ENCODE measurements at places on chromosomes 13 and 19.

GRCh38 chr13:82688400-82688994 lies 1193.8 kb downstream of the SLITRK1 start:
- DNase-seq: no peak

DNA sequence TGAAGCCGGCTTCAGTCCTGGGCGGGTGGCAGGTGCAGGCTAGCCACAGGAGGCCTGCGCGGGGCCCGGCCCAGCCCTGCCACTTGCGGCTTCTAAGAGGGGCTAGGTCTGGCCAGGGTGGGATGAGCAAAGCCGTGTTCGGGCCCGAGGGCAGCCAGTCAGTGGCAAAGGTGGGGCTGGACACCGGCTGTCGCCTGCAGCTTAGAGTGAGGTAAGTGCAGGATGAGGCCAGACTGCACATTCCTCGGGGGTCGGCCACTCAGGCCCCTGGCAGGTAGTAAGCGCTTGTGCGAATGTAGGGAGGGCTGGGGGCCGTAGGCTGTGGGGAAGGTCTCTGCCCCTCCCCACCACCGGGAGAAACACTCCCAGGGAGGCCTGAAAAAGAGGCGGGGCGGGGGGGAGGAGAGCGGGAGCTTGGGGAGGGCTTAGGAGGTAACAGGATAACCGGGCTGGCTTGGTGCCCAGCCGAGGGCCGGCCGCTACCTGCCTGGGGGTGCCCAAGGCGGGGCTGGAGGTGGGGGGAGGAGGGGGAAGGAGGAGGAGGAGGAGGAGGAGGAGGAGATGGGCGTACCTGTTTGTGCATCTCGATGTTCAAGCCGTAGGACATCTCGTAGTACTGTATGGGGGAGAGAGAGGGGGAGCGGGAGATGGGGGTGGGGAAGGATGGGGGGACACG lies 6.4 kb downstream of the TLE5 start:
- DNase-seq: no peak

GRCh38 chr13:52344108-52344507 lies 61.9 kb downstream of the THSD1 start:
- no peak for DNase-seq

DNA sequence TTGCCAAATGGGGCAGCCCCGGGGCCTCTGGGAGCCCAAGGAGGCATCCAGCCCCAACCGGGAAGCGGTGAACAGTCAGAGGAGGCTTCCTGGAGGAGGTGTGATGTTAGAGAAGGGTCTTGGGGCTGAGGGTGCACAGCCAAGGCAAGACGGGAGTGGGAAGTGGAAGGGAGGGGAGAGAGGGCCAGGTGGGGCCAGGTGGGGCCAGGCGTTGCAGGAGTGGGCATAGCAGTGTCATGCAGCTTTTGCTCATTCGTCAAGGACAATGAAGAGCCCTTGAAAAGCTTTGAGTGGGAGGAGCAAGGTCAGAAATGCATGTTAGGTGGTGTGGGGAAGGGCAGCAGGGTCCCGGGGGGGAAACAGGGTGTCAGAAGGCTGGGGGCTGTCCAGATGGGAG lies 1.8 kb downstream of the FBN3 start:
- DNase-seq: no peak

GRCh38 chr13:71770710-71771109 lies 96.3 kb downstream of the DACH1 start:
- DNase-seq: no peak

DNA sequence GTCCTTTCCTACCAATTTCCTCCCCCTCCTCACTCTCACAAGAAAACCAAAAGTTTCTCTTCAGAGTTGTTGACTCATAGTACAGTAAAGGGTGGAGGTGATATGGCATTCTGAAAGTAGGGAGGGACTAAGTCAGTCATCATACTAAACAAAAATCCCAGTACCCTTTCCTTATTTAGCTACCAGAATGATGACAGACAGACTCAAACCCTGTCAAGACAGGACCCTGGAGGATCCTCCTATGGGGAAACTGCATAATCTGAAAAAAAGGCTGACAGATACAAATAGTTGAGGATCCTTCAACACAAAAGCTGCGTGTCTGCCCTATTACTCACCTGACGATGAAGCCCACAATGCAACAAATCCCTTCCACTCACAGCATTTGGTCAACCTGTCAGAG lies 55.5 kb downstream of the CYSLTR2 start:
- no peak for DNase-seq

DNA sequence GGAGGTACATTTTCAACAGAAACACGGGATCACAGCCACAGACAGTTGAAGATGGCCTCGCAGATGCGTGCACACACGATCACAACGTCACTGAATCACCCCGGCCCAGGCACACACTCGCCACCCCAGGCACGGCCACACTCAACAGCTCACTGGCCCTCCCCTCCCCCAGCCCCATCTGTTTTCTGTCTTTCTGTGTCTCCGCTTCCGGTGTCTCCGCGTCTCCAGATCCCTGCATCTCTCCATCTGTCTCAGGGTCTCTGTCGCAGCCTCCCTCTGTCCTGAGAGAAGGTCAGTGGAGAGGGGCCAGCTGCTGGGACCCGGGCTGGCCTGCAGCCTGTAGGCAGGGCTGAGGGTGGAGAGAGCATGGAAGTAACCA lies 3.8 kb upstream of the ATP1A3 start:
- DNase-seq: no peak

GRCh38 chr19:53381376-53381775 lies 13.6 kb upstream of the ZNF765 start:
- DNase-seq: no peak

DNA sequence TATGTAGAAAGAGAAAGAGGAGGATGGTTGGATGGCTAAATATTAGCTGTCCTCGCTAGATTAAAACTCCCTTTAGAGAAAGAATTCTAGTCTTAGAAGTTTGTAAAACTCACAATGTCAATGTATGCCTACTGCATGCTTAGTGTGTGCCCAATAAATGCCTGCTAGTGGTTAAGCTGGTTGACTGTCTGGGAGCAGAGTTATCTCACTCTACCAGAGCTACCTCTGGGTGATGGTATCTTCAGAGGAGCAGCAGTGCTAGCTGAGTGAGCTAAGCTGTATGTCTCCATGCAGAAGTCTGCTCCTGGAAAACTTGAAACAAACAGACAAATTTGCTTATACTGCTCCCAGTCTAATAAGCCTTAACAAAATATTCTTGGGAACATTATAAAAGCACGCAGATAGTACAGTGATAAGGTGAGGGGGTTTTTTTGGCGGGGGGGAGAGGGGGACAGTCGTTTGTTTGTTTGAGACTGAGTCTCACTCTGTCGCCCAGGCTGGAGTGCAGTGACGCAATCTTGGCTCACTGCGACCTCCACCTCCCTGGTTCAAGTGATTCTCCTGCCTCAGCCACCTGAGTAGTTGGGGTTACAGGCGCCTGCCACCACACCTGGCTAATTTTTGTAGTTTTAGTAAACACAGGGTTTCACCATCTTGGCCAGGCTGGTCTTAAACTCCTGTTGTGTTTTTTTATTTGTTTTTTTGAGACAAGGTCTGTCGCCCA lies 202.8 kb upstream of the TSC22D1 start:
- DNase-seq: no peak

GRCh38 chr13:102862624-102863210 lies 16.9 kb downstream of the ERCC5 start:
- no peak for DNase-seq

GRCh38 chr13:21557995-21558394 lies 46.0 kb downstream of the MICU2 start:
- DNase-seq: no peak

DNA sequence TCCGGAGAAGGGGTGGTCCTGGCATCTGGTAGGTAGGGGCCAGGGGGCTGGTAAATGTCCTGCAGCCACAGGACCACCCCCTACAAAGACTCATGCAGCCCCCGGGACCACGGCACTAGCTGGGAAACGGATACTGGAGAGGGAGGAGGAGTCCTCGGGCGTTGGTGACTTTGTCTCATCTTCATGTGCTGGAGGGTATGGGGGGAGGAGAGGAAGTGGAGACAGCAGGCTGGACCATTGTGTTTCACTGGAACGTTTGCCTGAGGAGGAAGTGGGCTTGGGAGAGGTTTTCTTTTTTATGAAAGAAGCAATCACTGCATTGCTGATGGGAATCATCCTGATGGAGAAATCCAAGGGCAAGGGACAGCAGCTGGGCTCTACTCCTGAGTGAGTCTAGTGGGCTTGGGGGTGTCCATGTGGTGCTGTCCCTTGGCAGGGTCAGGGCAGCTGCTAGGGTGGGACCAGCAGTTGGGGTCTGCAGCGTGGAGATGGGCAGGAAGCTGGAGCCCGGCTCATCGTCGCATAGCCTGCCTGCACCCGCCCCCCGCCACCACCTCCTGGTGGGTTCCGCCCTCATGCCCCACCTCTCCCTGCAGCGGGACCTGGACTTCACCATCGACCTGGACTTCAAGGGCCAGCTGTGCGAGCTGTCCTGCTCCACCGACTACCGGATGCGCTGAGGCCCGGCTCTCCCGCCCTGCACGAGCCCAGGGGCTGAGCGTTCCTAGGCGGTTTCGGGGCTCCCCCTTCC lies 1.7 kb upstream of the ADM5 start:
- no peak for DNase-seq

GRCh38 chr13:46071590-46072249 lies 19.2 kb upstream of the ZC3H13 start:
- no peak for DNase-seq

DNA sequence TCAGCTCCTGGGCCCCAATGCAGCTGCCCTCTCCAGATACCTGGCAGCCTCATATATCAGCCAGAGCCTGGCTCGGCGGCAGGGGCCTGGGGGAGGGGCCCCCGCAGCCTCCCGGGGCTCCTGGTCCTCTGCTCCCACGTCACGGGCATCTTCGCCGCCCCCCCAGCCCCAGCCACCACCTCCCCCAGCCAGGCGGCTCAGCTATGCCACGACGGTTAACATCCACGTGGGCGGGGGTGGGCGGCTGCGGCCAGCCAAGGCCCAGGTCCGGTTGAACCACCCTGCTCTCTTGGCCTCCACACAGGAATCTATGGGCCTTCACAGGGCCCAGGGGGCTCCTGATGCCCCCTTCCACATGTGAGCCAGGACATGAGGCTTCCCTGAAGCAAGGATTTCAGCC lies 10.8 kb downstream of the RPS16 start:
- DNase-seq: no peak

GRCh38 chr13:78152415-78152814 lies 233.8 kb upstream of the EDNRB start:
- DNase-seq: no peak

- no peak for DNase-seq
Observed at GRCh38 chr13:112583592-112584277, 4.2 kb downstream of the TUBGCP3 start.

DNA sequence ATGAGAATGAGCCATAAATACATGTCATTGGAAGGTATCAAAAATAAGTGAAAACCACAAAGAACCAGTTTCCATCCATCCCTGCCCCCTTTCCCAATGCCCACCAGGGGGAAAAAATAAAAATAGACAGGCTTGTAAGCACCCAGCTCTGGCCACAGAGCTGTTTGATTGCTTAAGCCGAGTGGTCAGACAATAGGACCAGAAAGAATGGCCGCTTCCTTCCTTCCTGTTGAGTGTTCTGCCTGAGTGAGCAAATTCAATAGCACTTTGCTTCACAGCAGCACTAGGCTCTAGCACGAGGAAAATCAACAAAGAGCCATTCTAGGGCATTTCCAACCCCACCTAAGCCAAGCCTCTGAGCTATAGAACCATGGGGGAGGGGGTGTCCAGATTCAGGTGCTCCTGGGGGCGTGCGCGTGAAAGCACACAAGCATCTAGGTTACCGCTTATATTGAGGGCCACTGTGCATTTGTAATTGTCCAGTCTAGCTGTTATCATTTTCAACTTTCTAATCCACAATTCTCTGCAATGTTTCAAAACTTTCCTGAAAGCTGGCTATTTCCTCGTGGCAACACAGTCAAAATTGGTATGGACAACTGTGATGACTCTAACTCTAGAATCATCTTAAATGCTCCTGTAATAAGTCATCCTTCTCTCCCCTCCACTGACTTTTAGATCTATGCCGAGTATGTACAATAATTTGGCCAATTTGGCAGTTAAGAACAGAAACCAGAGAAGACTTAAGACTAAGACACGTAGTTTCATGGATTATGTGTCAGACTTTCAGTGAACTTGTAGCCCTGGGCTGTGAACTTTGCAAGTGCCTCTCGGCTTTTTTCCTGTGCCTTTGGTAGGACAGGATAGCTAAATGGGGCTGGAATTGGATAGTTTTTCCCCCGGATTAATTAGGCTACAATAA lies 64.3 kb downstream of the SPRY2 start:
- peak; percentile 29 for DNase-seq

DNA sequence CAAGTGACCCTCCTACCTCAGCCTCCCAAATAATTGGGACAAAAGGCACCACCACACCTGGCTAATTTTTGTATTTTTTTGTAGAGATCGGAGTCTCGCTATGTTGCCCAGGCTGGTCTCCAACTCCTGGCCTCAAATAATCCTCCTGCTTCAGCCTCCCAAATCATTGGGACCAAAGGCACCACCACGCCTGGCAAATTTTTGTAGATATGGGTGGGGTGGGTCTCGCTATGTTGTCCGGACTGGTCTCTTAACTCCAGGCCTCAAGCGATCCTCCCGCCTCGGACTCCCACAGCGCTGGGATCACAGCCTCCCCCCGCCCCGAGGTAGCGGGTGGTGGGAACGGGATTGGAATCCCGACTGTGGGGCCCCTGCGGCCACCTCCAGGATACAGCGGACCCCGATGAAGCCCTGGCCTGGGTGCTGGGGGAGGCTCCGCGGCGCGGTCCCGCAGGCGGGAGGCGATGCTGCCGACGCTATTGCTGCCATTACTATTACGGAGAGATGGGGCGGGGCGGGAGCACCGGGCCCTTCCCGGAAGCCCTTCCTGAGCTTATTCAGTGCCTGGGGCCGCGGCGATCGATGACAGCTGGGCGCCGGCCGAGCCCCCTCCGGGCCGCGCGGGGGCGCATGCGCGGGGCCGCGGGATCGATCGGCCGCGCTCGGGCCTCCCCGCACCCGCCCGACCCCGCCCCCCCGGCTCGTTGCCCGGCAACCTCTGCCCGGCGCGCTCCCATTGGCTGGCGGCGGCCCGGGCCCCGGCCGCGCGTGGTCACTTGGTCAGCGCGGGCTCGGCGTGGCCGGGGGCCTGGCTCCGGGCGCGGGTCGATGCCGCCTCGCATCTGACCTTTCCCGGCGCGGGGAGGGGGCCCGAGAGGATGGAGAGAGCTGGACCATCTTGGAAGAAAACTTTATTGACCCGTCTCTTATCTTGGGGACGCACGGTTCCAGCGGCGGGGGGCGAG lies 27.9 kb upstream of the ONECUT3 start:
- peak; percentile 53 for DNase-seq

GRCh38 chr13:98033277-98034247 lies 80.1 kb downstream of the IPO5 start:
- DNase-seq: peak; percentile 66

- no peak for DNase-seq
Observed at GRCh38 chr19:44576843-44577565, 36.4 kb upstream of the IGSF23 start.

DNA sequence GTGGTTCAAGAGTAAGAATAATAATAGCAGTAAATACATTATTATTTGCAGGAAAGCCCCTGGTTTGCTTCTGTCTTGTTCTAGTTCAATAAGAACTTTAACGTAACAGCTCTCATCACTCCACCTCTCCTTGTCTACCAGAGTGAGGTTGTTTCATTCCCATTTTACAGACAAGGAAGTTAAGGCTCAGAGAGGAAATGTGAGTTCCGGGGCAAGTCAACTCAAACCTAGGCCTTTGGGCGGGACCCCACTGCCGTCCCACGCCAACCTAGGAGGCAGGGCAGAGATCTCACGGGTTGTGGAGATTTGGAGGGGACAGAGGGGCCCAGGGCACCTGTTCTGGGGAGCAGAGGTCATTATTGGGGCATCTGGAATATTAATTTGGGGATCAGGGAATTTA lies 1.5 kb downstream of the MAP4K1 start:
- DNase-seq: no peak

- no peak for DNase-seq
Observed at GRCh38 chr13:30241532-30241931, 65.8 kb downstream of the KATNAL1 start.

- DNase-seq: no peak
Observed at GRCh38 chr19:35133826-35134225, 1.0 kb downstream of the LGI4 start.
